ENCODE measurements at places on chromosomes 7 and 10. TPM values are rescaled to one million over a fixed set of nuclear protein-coding genes. Genes with fewer than 3 reads are reported as not detected.

DNA sequence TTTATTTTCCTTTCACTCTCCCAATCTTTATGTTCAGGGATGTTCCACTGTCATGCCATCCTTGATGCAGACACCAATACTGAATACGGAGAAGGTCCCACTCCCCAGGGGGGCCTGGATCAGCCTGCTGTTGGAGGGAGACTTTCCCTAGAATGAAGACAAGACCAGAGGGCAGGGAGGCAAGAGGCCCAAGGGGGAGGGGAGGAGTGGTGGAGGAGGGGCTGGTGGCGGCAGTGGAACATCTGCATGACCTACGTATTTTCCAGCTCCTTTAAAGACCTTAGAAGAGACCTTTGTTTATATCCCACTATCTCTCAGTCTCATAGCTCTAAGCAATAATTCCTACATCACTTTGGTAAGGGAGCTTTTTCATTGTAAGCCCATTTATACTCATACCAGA is 183.0 kb downstream of the HECW1 start:
- no peak overlapping the region for H3K27ac ChIP-seq
- no peaks in the 10 kb centered on the region for H3K4me1 ChIP-seq
- no peaks in the 10 kb centered on the region for H3K27me3 ChIP-seq
- H3K4me3 ChIP-seq: no peak overlapping the region
- no peak for DNase-seq

GRCh38 chr7:141648276-141649114 is 53.5 kb downstream of the DENND11 start:
- peaks cover 8% of the 10 kb centered on the region for H3K36me3 ChIP-seq
- no peak overlapping the region for H3K4me3 ChIP-seq
- no peaks in the 10 kb centered on the region for H3K4me1 ChIP-seq
- no peak overlapping the region for H3K27ac ChIP-seq
- H3K27me3 ChIP-seq: no peaks in the 10 kb centered on the region

GRCh38 chr7:6508950-6509349 is 42.3 kb downstream of the GRID2IP start:
- DNase-seq: no peak
- no peak overlapping the region for H3K4me3 ChIP-seq
- H3K27ac ChIP-seq: no peak overlapping the region

GRCh38 chr10:133219782-133220181 is 10.2 kb upstream of the UTF1 start:
- no peak for DNase-seq
- H3K4me3 ChIP-seq: no peak overlapping the region
- no peaks in the 10 kb centered on the region for H3K4me1 ChIP-seq

ADIRF gene
- total RNA-seq: 178 TPM

TRIM73 gene
- 10.5 TPM for total RNA-seq

TCTN3 gene
- total RNA-seq: 14.9 TPM

GPR141 gene
- total RNA-seq: 3.3 TPM

Measured in upper lobe of left lung (tissue), 6 donors.